ENCODE measurements at places on chromosomes 4 and X. TPM values are rescaled to one million over a fixed set of nuclear protein-coding genes. Genes with fewer than 3 reads are reported as not detected.

The HELT gene
- 2.5 TPM for total RNA-seq

- peaks cover 5% of the 10 kb centered on the region for H3K4me1 ChIP-seq
- H3K36me3 ChIP-seq: no peaks in the 10 kb centered on the region
- H3K27me3 ChIP-seq: no peaks in the 10 kb centered on the region
- H3K4me3 ChIP-seq: no peak overlapping the region
Measured at GRCh38 chr4:38751341-38752010, 31.3 kb downstream of the TLR10 start.

GRCh38 chr4:107094332-107094731 lies 58.2 kb upstream of the DKK2 start:
- DNase-seq: peak; percentile 6
- H3K36me3 ChIP-seq: no peaks in the 10 kb centered on the region
- no peak overlapping the region for H3K27ac ChIP-seq
- no peak overlapping the region for H3K4me3 ChIP-seq

DNA sequence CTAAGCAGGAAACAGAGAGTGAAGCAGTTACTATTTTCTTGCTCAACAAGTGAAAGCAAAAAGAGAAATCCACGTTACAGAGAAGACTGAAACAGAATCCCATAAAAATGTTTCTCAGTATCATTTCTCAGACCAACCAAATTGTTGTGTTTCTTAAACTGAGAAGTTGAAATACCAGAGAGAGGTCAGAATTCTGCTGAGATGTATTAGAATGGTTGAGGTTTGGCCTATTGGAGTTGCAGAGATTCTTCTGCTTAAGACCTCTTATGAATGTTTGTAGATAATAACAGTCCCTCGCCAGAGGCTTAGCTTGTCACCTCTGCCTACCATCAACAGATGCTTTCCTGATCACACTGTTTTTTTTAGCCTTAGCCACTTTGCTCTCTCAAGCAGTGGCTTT lies 481.4 kb downstream of the TRIML1 start:
- H3K27ac ChIP-seq: no peak overlapping the region
- no peaks in the 10 kb centered on the region for H3K36me3 ChIP-seq
- DNase-seq: no peak
- H3K27me3 ChIP-seq: no peaks in the 10 kb centered on the region
- H3K4me1 ChIP-seq: no peaks in the 10 kb centered on the region

GRCh38 chr4:27973056-27973455 lies 1112.4 kb downstream of the STIM2 start:
- DNase-seq: no peak
- H3K36me3 ChIP-seq: no peaks in the 10 kb centered on the region
- H3K4me3 ChIP-seq: no peak overlapping the region
- H3K27me3 ChIP-seq: no peaks in the 10 kb centered on the region
